ENCODE measurements at places on chromosomes 4 and X.
A peak's percentile ranks its signal among the peaks of the same experiment; 100 is the strongest.

- no peak for DNase-seq
These were observed 30.8 kb downstream of the INTS12 start for GRCh38 chr4:105677709-105678108.

GRCh38 chr4:66741081-66741480 lies 804.2 kb downstream of the CENPC start:
- DNase-seq = no peak

DNA sequence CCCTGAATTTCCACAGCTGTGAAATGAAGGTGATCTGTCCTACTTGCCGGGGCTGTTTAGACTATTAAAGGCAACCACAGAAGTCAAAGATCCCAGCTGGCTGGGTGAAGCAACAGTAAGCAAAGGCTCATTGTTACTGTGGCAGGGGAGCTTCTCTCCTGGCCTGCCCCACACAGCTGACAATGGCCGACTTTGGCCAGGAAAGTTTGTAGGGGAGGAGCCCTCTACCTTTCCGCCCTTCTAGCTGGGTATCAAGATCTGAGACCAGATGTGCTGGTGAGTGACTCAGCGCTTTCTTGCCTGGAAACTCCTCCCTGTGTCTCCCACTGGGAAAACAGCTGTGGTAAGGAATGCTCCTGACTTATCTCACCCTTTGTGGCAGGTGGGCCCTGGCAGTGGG lies 21.1 kb downstream of the RASSF6 start:
- peak; percentile 65 for DNase-seq

- peak; percentile 59 for DNase-seq
These were observed 155.2 kb upstream of the GALNT7 start for GRCh38 chr4:173013232-173013930.

- no peak for DNase-seq
These were observed 4.3 kb upstream of the SHROOM2 start for GRCh38 chrX:9781941-9782340.

- DNase-seq = no peak
These were observed 208.7 kb downstream of the SOWAHB start for GRCh38 chr4:76689145-76689817.

DNA sequence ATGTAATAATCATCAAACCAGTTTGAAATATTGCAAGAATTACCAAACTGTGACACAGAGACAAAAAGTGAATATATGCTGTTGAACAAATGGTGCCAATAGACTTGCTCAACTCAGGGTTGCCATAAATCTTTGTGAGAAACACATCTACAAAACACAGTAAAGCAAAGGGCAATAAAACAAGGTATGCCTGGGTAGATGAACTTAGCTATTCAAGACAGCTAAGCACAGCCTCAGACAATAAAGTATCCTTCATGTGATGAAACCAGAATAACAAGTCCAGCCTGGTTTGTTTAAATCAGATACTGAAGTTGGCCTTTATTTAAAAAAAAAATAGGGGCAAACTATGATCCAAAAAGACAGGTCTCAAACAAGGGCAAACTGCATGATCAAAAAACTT lies 19.2 kb downstream of the LAMTOR3 start:
- no peak for DNase-seq

GRCh38 chr4:75243570-75243969 lies 270.6 kb downstream of the RCHY1 start:
- no peak for DNase-seq

- no peak for DNase-seq
These were observed 386.2 kb downstream of the PCDH7 start for GRCh38 chr4:31106419-31106818.

DNA sequence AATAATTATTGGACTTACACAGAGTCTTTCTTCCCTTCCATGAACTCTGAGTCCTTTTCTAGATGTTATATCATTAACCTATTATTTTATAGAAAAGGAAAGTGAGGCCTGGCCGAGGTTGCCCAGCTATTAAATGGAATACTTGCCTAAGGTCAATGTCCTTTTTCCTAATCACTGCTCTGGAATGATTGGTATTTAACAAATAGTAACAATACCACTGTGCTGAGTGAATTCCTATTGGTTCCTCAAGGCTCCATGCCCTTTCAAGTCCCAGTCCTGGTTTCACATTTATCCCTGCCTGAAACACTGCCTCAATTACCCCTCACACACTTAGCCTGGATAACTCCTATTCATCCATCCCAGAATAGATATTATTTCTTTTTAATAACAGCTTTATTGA lies 6.2 kb downstream of the TCEAL9 start:
- no peak for DNase-seq

- DNase-seq = no peak
These were observed 16.1 kb upstream of the REPS2 start for GRCh38 chrX:16930392-16930791.

DNA sequence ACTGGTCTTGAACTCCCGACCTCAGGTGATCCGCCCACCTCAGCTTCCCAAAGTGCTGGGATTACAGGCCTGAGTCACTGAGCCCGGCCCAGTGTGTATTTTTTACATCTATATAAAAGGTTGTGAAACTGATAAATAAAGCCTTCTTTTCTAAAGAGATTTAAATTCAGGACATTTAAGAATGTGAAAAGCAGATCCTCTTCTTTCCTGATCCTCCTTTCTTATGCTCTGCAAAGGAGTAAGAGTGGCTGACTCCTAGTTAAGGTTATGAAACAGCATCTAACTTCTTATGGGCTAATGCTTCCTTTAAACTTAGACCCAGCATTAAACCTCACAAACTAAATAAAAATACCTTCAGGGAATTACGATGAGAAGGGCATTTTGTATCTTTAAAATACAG lies 197.7 kb upstream of the MAB21L2 start:
- DNase-seq = no peak

- DNase-seq = no peak
These were observed 52.5 kb downstream of the POF1B start for GRCh38 chrX:85327060-85327333.

- no peak for DNase-seq
These were observed 1115.3 kb upstream of the IGFBP7 start for GRCh38 chr4:58225460-58225859.

DNA sequence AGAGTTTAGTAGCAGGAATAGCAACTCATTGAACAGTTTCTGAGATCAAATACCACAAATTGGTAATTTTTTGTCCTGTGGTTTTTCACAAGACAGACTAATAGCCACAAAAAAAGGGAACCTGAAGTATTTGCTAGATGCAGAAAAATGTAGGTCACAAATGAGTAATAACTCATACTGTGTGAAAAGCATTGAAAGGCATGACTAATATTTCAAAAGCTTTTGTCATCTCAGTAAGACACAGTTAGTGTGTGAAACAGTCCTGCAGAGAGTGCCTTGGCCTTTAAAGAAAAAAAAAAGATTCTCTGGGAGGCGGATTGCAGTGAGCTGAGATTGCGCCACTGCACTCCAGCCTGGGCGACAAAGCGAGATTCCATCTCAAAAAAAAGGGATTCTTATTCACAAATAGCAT lies 31.4 kb upstream of the SLC25A31 start:
- DNase-seq = no peak

GRCh38 chrX:68644861-68645260 lies 2.6 kb upstream of the STARD8 start:
- no peak for DNase-seq

GRCh38 chrX:15977644-15978043 lies 123.0 kb upstream of the AP1S2 start:
- DNase-seq = no peak

DNA sequence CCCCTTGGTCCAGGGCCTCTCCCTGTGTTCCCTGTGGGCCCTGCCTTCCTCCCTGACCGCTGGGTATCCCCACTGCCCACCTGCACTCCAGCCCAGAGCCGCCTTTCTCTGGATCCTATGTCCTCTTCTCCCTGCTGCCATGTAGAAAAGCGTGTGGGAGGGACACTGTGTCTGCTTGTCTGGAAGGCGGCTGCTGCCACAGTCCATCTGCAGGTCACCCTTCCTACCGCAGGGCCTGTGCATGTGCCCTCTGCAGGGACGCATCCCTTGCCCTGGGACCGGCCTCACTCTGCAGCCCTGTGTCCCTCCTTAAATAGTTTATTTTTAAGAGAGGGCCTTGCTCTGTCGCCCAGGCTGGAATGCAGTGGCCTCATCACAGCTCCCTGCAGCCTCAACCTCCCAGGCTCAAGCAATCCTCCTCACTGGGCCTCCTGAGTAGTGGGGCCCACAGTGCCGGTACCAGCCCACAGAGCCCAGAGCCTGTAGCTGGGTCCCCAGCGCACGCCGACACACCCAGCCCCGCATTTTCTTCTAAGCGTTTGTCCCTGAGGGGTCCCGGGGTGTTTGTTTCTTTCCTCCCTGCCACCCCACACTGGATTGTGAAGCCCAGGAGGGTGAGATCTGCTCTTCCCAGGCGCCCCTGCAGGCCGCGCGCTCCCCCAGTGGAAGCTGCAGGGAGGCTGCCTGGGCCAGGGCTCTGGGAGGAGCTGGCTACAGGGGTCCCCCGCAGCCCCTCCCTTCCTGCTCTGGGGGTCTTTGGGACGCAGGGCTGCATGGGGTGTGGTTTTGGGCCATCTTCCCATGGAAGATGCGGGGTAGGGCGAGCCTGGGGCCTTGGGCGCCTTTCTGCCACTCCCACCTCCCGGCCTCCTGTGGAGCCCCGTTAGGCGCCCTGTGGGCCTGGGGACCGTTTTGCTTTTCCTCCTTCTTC lies 12.8 kb upstream of the NAT8L start:
- no peak for DNase-seq

- no peak for DNase-seq
These were observed 394 bp upstream of the DYNLT3 start for GRCh38 chrX:37847733-37848197.

DNA sequence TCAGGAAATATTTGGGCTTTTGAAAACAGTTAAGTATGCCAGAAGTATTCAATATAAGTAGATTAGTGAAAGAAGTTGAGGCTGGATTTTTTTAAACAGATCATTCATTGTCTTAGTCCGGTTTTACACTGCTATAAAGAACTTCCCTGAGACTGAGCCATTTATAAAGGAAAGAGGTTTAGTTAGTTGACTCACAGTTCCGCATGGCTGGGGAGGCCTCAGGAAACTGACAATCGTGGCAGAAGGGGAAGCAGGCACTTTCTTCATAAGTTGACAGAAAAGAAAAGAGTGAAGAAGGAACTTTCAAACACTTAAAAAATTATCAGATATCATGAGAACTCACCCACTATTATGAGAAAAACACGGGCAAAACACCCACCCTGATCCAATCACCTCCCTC lies 31.1 kb upstream of the CYLC1 start:
- no peak for DNase-seq

DNA sequence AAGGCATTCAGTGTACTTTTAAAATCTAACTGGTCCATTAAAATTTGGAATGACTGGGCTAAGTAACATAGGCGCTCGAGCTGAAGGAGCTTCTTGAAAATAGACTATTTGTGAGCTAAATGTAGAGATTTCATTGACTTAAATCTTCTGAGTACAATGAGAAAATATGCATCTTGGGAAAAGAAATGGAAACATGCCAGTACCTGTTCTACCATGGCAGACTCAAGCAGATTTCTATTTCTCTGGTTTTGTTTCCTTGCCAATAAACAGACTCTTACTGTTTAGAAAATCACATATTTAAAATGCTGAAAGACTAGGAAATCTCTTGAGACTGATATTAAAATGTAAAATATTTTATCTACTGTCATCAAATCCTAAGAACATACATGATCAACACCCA lies 678.1 kb downstream of the FAT4 start:
- DNase-seq = no peak

DNA sequence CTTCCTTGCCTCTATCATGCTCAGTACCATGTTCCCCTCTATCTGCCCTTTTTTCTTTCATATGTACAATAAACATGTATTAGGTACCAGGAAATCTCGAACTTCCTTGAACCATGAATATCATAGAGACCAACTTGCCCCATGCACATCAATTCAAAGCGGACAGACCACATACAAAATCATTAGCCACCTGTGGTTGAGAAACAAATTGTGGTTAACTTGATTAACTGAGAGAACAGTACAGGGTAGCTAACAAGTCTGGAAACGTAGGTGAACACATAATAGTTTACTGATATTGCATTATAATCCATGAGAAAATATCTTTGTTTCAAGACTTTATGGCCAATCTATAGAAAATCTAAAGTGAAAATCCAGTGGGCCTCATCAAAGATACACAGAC lies 8.2 kb downstream of the CASP3 start:
- DNase-seq = no peak

GRCh38 chrX:153433781-153434285 lies 12.0 kb downstream of the TREX2 start:
- no peak for DNase-seq

DNA sequence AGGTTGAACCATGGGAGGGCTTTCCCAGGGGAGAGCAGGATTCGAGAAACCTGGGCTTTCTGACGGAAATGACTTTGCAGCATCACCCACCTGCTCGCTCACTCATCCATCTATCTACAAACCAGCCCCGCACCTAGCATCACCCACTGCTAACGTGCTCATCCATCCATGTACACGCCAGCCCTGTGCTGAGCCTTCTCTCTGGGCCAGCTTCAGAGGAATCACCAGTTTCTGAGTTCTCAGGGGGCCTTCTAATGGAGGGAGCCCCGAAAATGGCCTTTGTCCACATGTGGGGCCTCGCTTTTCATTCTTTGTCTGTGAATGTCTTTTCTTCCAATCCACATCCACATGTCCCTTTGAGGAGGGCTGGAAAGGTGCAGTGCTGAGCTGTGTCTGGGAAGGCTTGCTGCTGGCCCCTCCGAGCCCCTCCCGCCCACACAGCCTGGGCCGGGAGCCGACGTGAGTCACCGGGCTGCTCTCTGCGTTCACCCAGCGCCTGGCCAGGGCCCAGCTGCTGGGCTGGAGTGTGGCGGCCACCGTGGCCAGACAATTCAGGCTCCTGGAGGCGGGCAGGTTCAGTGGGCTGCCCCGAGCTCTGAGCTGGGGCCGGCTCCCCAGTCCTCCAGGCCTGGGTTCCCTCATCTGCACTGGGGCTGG lies 14.7 kb downstream of the SORCS2 start:
- DNase-seq = no peak

GRCh38 chr4:161791796-161792556 lies 371.8 kb downstream of the FSTL5 start:
- no peak for DNase-seq

DNA sequence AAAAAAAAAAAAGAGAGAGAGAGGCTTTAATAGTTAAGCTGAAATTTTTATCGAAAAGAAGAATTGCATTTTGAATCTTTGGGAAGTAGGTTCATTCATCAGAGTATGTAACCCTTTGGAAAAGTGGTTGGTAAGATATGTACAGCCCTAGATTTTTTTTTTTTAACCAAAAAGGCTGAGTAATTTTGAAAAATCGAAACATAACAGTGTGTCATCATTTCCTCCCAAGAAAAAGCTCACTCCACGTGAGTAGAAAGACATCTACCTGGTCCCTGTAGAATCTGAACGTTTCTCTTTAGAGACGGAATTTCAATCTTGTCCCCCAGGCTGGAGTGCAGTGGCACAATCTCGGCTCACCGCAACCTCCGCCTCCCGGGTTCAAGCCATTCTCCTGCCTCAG lies 16.2 kb downstream of the SHOX start:
- no peak for DNase-seq
